ENCODE measurements at places on chromosomes 3 and 15. TPM values are rescaled to one million over a fixed set of nuclear protein-coding genes. Genes with fewer than 3 reads are reported as not detected.
A peak's percentile ranks its signal among the peaks of the same experiment; 100 is the strongest.

PLA2G4D gene
- total RNA-seq: not detected

STX19 gene
- total RNA-seq: not detected

GPR87 gene
- total RNA-seq: not detected

CHRNB4 gene
- total RNA-seq: not detected

PLA2G4F gene
- not detected for total RNA-seq

TTLL13 gene
- total RNA-seq: 0.13 TPM

GRK7 gene
- total RNA-seq: not detected

ZNF660 gene
- 2.4 TPM for total RNA-seq

EIF4E3 gene
- total RNA-seq: 0.38 TPM

PPP1R14D gene
- total RNA-seq: not detected

CADM2 gene
- total RNA-seq: not detected

BMF gene
- 35.7 TPM for total RNA-seq

DNA sequence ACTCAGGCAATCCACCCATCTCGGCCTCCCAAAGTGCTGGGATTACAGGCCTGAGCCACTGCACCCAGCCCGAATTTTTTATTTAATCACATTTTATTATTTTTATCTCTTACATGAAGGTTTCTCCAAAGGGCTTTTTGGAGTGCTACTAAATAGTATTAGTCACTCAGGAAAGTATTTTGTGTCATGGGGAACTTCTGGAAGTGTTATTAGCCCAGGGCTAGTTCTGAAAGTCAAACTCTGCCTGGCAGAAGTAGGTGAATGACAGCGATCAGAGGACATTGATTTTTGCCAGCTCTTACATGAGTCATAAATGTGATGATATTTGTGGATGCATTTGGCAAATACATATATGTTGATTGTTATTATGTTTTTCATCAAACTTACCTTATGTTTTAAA, 48.7 kb downstream of the ZPLD1 start:
- no peak overlapping the region for H3K27ac ChIP-seq
- no peaks in the 10 kb centered on the region for H3K36me3 ChIP-seq
- no peaks in the 10 kb centered on the region for H3K27me3 ChIP-seq
- H3K4me1 ChIP-seq: no peaks in the 10 kb centered on the region
- no peak overlapping the region for H3K4me3 ChIP-seq
- DNase-seq: no peak

GRCh38 chr3:42961633-42962032, 17.5 kb upstream of the GASK1A start:
- H3K4me3 ChIP-seq: no peak overlapping the region
- no peaks in the 10 kb centered on the region for H3K4me1 ChIP-seq
- DNase-seq: no peak
- no peaks in the 10 kb centered on the region for H3K36me3 ChIP-seq
- no peaks in the 10 kb centered on the region for H3K27me3 ChIP-seq

DNA sequence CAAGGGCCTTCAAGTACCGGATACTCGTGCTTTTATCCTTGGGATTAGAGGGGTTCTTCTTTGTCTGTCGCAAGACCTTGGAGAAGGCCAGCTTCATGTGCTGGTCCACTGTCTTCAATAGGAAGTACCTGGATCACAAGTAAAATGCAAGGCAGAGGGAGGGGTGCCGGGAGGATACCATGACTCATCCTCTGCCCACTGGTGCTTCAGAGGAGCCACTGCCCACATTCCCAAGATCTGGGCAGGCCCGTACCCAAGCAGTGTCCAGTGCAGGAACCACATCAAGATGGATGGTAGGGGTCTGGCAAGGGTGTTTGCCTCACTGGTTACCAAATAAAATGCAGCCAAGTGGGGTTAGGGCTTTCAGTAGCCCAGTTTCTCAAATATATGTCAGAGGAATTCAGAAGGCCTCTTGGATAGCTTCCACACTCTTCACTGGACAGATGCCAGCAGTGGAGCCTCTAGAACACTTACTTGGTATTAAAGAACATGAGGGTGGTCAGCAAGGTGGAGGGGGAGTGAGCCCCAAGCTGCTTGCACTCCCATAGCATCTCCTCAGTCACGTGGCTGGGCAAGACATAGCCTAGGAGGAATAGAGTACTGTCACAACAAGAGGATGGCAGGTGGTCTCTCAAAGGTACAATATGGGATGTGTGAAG, 3.6 kb upstream of the IMPDH2 start:
- no peak overlapping the region for H3K27ac ChIP-seq
- H3K4me3 ChIP-seq: no peak overlapping the region
- peaks cover 38% of the 10 kb centered on the region for H3K36me3 ChIP-seq
- H3K4me1 ChIP-seq: no peaks in the 10 kb centered on the region
- DNase-seq: no peak
- H3K27me3 ChIP-seq: no peaks in the 10 kb centered on the region

DNA sequence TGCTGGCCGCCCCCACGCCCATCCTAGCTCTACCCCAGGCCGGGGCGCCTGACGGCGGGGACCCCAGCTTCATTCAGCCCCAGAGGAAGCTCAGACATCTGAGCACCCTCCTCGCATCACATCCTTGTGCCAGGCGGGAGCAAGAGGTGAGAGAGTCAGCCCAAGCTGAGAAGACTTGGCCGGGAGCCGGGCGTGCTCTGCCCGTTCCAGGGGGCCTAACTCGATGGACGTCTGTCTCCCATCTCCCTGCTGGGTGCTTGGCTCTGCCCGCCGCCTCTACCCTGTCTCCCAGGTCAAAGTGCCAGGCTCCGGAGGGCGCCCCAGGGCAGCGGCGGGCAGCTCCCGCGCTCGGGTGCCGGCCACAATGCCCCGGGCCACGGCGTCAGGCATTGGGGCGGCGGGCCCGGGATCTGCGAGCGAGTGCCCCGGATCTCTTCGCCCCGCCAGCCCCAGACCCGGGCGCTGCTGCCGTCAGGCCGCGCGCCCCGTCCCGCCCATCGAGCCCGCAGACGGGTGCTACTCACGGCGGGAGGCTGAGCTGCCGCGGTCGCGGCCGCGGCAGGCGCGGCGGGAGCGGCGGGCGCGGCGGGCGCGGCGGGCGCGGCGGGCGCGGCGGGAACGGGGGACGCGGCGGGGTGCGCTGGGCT, 388 bp downstream of the DAPK2 start:
- no peak for DNase-seq
- H3K27ac ChIP-seq: peak overlapping the region; percentile 55
- H3K4me1 ChIP-seq: peaks cover 36% of the 10 kb centered on the region
- H3K4me3 ChIP-seq: peak overlapping the region; percentile 69

DNA sequence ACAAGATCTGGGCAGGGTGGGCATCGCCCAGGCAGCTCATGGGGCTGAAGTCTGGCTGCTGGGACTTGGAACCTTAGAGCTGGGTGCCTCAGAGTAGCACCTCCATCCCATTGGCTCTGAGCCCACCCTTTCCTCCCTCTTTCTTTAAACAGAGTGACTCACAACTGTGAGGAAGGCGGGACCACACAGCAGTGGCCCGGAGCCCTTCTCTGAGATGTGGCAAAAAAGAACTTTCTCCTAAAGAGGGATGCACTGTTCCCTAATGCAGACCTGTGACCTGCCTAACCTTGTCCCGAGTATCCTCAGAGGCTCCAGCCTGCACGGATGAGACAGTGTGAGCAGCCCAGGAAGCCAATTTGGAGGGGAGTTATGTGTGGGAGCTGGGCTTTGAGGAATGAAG, 23.6 kb downstream of the PRR20G start:
- no peaks in the 10 kb centered on the region for H3K36me3 ChIP-seq
- no peak overlapping the region for H3K27ac ChIP-seq
- H3K4me3 ChIP-seq: no peak overlapping the region
- no peaks in the 10 kb centered on the region for H3K4me1 ChIP-seq
- no peak for DNase-seq

GRCh38 chr3:124202754-124203153, 210.8 kb upstream of the ROPN1 start:
- H3K27ac ChIP-seq: no peak overlapping the region
- no peaks in the 10 kb centered on the region for H3K27me3 ChIP-seq
- peaks cover 13% of the 10 kb centered on the region for H3K4me1 ChIP-seq
- no peak overlapping the region for H3K4me3 ChIP-seq
- no peak for DNase-seq

GRCh38 chr3:136008732-136009470, 43.4 kb downstream of the PPP2R3A start:
- no peak for DNase-seq
- no peak overlapping the region for H3K4me3 ChIP-seq
- no peaks in the 10 kb centered on the region for H3K36me3 ChIP-seq
- no peak overlapping the region for H3K27ac ChIP-seq

- no peak overlapping the region for H3K4me3 ChIP-seq
- H3K4me1 ChIP-seq: no peaks in the 10 kb centered on the region
- no peaks in the 10 kb centered on the region for H3K27me3 ChIP-seq
- H3K36me3 ChIP-seq: no peaks in the 10 kb centered on the region
- no peak overlapping the region for H3K27ac ChIP-seq
Measured at GRCh38 chr3:36964331-36964730, 19.5 kb upstream of the TRANK1 start.

DNA sequence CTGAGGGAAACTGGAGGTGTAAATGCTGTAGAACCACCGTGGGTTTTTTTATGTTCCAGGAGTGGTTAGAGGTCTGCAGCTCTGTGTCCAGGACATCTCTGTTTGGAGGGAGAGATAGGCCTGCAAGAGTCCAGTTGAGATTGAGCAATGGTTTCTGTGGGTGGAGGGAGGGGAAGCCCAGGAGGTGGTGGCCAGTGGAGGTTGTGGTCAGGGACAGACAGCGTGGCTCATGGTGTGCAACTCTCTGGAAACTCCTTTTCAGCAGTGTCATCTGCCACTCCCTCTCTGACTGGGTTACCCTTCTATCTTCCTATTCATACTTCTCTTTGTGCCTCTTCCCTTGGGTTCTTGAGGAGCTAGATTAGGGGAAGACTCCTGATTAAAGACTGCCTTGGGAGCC, 9.6 kb downstream of the XCR1 start:
- H3K36me3 ChIP-seq: no peaks in the 10 kb centered on the region
- no peaks in the 10 kb centered on the region for H3K4me1 ChIP-seq
- H3K27ac ChIP-seq: no peak overlapping the region
- no peak for DNase-seq
- no peaks in the 10 kb centered on the region for H3K27me3 ChIP-seq

- H3K4me1 ChIP-seq: peaks cover 25% of the 10 kb centered on the region
- H3K27me3 ChIP-seq: no peaks in the 10 kb centered on the region
- peak overlapping the region; percentile 85 for H3K27ac ChIP-seq
- H3K36me3 ChIP-seq: no peaks in the 10 kb centered on the region
- peak overlapping the region; percentile 79 for H3K4me3 ChIP-seq
Measured at GRCh38 chr15:90001683-90002427, 731 bp downstream of the ZNF710 start.

DNA sequence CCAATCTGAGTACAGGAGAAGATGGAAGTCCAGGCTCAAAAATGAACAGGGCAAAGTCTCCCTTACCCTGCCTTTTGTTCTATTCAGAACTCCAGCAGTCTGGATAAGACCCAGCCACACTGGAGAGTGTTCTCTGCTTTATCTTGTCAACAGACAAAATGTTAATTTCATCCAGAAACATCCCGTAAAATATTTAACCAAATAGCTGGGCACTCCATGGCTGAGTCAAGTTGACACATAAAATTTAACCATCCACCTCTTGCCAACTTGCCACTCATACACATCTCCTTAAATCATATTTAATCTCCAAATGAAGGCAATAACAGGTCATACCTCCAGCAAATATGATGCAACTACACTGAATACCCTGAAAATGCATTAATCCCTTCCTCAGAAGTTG, 33.6 kb downstream of the MKRN3 start:
- no peak for DNase-seq
- H3K36me3 ChIP-seq: no peaks in the 10 kb centered on the region
- no peak overlapping the region for H3K4me3 ChIP-seq

DNA sequence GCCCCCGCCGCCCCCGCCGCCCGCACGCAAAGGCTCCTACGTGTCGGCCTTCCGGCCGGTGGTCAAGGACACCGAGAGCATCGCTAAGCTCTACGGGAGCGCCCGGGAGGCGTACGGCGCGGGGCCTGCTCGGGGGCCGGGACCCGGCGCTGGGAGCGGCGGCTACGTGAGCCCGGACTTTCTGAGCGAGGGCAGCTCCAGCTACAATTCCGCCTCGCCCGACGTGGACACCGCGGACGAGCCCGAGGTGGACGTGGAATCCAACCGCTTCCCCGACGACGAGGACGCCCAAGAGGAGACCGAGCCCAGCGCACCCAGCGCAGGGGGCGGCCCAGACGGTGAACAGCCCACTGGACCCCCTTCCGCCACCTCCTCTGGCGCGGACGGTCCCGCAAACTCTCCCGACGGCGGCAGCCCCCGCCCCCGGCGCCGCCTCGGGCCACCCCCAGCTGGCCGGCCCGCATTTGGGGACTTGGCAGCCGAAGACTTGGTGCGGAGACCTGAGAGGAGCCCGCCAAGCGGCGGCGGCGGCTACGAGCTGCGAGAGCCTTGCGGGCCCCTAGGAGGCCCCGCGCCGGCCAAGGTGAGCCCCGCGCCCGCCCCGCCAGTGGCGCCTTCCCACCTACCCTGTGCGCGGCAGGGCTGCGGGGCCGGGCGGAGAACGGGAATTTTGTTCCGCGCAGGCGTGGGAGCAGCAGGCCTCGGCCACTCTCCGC, 2.4 kb downstream of the SKOR1 start:
- DNase-seq: no peak
- no peaks in the 10 kb centered on the region for H3K4me1 ChIP-seq
- peaks cover 35% of the 10 kb centered on the region for H3K27me3 ChIP-seq
- H3K36me3 ChIP-seq: no peaks in the 10 kb centered on the region
- no peak overlapping the region for H3K4me3 ChIP-seq

GRCh38 chr3:194275721-194276120, 75.4 kb downstream of the CPN2 start:
- H3K36me3 ChIP-seq: no peaks in the 10 kb centered on the region
- no peak overlapping the region for H3K4me3 ChIP-seq

- DNase-seq: no peak
- H3K4me1 ChIP-seq: no peaks in the 10 kb centered on the region
- peak overlapping the region; percentile 92 for H3K27ac ChIP-seq
- H3K27me3 ChIP-seq: no peaks in the 10 kb centered on the region
- H3K4me3 ChIP-seq: peak overlapping the region; percentile 95
Measured at GRCh38 chr3:196740481-196741248, 1.0 kb downstream of the PAK2 start.

DNA sequence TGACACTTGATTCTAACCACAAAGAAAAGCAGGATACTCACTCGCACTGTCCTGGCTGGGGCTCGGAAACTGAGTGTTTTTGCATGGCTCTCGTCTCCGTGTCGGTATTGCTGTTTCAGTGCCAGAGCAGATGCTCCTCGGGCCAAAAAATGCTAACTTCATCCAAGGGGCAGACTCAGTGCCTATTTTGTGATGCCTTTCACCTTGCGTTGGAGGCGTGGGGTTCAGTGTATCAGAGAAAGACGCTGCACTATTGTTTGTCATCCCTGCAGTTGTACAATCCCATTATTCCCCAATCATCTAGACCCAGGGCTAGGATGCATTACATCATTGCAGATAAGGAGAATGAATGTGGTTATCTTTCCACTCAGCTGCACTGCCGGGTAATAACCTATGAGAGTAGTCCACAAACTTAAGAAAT, 1.4 kb downstream of the CACNA2D3 start:
- no peaks in the 10 kb centered on the region for H3K36me3 ChIP-seq
- no peak for DNase-seq
- peaks cover 4% of the 10 kb centered on the region for H3K27me3 ChIP-seq
- H3K4me1 ChIP-seq: no peaks in the 10 kb centered on the region
- no peak overlapping the region for H3K27ac ChIP-seq

Data from GM12878 (cell line).